ENCODE measurements at places on chromosomes 1 and 21.

GRCh38 chr1:226638608-226639007 lies 90.0 kb downstream of the STUM start:
- DNase-seq = no peak

- no peak for DNase-seq
Observed at GRCh38 chr1:181206979-181207790, 118.7 kb downstream of the IER5 start.

DNA sequence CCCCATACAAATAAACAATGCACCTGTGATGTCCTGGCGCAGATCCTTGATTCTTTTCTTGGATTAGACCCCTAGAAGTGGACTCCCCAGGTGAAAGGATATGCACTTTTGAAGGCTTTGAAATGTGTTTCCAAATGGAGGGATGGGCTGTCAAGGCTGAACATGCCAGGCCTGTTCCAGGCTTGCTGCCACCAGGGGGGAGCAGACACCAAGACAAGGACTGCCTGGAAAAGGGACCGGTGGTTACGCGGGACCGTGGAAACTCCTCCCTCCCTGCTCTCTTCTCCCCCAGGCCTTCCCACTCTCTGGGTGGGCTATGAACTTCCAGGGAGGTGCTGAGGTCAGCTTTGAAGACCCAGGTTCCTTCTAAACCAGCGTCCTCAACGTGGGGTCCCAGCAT lies 12.7 kb downstream of the C1QB start:
- no peak for DNase-seq

GRCh38 chr1:68620571-68620970 lies 123.7 kb upstream of the DEPDC1 start:
- DNase-seq = no peak

DNA sequence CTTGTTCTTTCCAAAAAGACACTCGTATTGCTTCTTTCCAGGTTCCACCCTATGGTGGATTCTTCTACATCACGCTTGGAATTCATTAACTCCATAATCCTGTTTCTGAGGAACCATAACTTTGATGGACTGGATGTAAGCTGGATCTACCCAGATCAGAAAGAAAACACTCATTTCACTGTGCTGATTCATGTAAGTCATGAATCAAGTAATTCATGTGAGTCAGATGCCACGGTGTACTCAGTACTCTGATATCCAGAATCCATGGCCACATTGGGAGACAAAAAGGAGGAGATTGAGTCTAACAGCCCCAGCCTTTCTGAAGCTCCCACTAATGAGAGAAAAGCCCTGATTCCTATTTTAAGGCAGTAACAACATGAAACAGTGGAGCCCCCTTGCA lies 7.4 kb downstream of the CHI3L2 start:
- DNase-seq = no peak

DNA sequence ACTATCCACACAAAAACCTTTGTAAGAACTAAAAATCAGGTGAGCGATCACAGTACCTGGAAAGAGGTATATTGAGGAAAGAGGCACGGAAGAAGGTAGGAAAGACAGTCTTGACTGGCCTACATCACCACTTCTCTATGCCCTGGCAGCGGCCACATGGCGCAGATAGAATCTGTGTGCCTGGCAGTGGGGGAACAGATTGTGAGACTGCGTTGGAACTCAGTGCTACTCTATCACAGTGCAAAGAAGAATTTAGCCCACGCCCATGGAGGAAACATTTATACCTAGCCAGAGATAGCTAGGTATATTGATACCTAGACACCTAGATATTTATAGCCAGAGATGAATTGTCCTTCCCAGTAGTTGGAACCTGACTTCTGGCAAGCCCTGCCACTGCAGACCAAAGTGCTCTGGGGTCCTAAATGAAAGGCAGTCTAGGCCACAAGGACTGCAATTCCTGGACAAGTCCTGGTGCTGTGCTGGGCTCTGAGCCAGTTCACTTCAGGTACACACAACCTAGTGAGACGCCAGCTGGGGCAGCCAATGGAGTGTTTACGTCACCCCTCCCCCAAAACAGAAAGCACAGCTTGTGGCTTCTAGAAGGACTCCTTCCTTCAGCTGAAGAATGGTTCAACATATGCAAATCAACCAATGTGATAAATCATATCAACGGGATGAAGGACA lies 51.9 kb downstream of the DHX9 start:
- DNase-seq = no peak

- DNase-seq = no peak
Observed at GRCh38 chr1:63928186-63929105, 154.6 kb downstream of the ROR1 start.

- no peak for DNase-seq
Observed at GRCh38 chr1:155794605-155795245, 62.3 kb downstream of the GON4L start.

Data from colonic mucosa (tissue), 4 donors.